ENCODE measurements at places on chromosomes 11 and 22. TPM values are rescaled to one million over a fixed set of nuclear protein-coding genes. Genes with fewer than 3 reads are reported as not detected.

DNA sequence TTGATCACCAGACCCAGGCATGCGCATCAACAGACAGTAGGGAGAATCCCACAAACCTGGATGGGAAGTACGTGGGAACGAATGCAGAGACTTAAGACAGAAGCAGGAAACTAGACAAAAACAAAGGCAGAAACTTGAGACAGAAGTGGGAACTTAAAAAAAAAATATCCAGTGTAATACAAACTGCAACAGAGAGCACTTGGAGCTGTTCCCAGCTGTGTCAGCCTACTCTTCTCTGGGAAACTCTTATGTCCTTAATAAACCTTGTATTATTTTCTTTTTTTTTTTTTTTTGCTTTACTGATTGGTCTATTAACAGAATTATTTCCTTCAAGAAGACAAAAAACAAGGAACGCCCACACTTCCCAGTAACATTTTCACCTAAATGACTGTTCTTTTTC is 1818.1 kb upstream of the RAG2 start:
- DNase-seq = no peak

DNA sequence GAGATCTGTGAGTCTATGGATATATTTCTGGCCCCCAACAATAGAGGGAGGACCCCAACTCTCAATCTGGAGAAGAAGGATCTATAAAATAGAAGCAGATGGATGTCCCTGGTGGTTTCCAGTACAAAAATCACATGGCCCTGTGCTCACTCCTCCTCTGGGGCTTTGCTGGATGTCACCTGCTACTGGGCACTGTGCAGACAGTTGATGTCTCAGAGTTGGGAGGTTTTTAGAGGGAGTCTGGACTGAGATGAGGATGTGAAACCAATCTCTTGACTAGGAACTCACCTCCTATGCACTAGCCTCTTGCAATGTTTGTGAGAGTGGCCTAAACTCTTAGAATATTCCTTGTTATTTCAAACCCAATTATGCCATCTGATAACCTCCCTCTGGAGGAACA is 107.2 kb downstream of the SCN3B start:
- DNase-seq = no peak

The UPK3A gene
- polyA plus RNA-seq = 0.93 TPM

GRCh38 chr22:49363526-49364230 is 464.0 kb downstream of the BRD1 start:
- no peak for DNase-seq

The VPREB1 gene
- not detected for polyA plus RNA-seq

The GRK3 gene
- polyA plus RNA-seq = 0.44 TPM

DNA sequence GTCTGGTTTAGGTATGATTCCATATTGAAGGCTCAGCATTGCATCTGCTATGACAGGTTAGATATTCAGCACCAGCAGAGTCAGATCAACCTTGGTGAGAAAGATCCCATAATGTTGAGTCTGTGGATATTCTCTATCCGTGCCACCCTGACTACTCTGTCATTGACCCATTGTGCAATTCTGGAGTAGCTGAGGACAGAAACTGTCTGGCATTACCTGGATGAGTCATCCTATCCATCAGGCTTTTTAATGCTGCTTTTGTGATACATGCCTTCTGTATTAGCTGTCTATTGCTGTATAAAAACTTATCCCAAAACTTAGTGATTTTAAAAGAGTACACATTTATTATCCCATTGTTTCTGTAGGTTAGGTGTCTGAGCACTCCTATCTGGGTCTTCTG is 189.1 kb upstream of the FAT3 start:
- no peak for DNase-seq

DNA sequence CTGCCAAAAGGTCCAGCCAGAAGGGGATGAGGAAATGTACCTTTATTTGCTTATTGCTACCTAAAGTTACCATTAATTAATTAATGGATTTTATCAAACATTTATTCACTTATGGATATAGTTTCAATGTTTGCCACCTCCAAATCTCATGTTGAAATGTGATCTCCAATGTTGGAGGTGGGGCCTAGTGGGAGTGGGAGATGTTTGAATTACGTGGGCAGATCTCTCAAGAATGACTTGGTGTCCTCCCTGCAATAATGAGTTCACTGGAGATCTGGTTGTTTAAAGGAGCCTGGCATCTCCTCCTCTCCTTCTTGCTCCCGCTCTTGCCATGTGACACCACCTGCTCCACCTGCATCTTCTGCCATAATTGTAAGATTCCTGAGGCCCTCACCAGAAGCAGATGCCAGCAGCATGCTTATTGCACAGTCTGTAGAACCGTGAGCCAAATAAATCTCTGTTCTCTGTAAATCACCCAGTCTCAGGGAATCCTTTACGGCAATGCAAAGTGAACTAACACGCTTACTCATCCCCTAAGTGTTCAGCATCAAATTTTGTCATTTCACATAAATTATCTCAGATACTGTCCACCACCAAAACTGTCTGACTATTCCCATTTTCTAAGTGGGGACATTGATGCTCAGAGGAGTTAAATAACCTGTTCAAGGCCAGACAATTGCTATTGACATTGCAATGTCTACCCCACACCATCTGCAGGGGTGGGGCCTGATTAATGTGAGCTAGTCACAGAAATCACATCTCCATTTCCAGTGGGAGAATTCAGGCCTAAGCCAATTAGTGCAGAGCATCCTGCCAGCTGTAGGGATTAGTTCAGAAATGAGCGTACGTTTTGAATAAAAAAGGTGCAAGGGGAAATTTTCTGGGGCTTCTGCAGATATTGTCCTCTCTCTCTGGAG is 51.6 kb upstream of the SYN3 start:
- DNase-seq = no peak

The FDXACB1 gene
- 1.1 TPM for polyA plus RNA-seq

DNA sequence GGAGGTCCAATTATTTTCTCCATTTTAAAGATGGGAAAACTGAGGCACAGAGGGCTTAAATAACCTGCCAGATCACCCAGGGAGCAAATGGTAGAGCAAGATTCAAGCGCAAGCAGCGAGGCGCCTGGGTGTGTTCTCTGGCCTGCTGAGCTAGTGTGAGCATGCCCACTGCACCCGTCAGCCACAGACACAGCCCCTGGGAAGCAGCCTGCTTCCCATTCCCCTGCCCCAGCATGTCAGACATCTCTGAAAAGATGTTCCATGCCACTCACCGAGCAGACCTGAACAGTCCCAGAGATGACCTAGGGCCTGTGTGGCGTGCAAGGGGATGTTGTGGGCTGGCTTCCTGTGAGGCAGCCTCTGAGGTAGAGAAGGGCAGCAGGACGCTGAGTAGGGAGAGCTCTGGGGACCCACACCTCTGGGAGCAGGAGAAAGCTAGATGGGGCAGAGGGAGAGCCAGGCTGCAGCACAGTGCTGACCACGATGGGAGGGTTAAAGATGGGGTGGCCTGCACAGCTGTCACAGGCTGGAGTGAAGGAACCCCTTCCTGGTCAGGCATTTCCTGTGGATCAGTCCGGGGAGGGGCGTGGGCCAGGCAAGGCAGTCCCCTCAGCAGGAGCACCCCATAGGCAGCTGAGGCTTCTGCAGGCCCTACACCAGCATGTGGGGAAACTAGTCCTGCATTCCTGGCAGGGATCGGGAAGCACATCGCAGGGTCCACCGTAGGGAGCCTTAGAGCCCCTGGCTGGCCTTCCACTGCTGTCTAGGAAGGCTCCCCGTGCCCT is 101.4 kb downstream of the GALNT18 start:
- DNase-seq = no peak

DNA sequence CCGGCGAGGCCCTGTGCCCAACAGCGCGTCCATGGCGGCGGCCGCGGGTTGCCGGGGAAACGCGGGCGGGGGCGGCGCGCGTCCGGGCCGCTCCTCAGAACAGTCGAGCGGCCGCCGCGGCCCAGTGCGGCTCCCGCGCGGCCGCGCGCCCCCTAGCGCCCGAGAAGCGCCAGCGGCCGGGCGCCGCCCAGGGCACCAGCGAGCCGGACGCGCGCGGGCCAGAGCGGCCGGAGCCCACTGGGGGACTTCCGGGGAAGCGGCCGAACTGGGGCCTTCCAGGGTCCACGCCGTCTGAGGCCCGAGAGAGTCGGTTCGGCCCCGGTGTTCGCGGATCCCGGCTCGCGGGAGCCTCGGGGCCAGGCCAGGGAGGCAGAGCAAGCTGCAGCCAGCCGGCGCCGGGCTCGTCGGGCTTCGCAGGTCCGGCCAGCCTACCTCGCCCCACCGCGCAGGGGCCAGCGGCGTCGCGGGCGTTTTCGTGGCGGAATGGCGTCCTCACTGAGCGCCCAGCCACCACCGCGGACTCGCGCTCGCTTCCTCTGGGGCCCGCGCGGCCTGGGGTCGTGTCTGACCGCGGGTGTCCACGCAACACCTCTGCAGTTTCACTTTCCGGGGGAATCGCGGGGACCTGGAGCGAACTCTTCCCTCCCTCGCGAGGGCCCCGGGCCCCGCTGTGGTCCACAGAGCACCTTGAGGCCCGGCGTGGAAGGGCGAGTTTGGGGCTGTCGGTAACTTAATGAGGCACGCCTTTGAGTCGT is at the start of gene DENND6B:
TSS of gene DENND6B (minus strand) at position 57 of the 755 bp plus-strand sequence. CDS start at position 33, 24 bp downstream.
- DNase-seq = peak; percentile 88

The CASP4 gene
- 113 TPM for polyA plus RNA-seq

The TSGA10IP gene
- polyA plus RNA-seq = not detected

GRCh38 chr22:49240472-49240871 is 587.2 kb downstream of the BRD1 start:
- no peak for DNase-seq

- DNase-seq = no peak
These were observed 6.4 kb upstream of the SYT9 start for GRCh38 chr11:7245341-7245740.

- no peak for DNase-seq
These were observed 85.6 kb downstream of the KIRREL3 start for GRCh38 chr11:126914941-126915340.

The GLYAT gene
- polyA plus RNA-seq = 0.03 TPM

GRCh38 chr11:57476757-57477506 is 16.6 kb downstream of the RTN4RL2 start:
- DNase-seq = peak; percentile 82

- DNase-seq = no peak
These were observed 77.4 kb downstream of the FAM168A start for GRCh38 chr11:73520353-73521061.

DNA sequence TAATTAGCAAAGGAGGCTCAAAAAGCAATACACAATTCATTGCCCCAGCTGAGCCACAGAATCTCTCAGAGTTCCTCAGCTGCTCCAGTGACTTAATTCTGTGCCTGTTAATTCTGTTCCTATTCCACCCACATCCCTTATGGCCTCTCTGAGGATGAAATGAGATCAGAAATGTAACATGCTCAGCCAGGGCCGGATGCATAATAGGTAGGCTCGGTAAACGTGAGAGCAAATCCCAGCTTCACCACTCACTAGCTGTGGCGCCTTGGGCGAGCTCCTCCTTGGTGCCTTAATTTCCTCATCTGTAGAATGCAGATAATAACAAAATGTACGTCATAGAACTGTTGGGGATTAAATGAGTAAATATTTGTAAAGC is 42.8 kb upstream of the DKK3 start:
- DNase-seq = no peak

DNA sequence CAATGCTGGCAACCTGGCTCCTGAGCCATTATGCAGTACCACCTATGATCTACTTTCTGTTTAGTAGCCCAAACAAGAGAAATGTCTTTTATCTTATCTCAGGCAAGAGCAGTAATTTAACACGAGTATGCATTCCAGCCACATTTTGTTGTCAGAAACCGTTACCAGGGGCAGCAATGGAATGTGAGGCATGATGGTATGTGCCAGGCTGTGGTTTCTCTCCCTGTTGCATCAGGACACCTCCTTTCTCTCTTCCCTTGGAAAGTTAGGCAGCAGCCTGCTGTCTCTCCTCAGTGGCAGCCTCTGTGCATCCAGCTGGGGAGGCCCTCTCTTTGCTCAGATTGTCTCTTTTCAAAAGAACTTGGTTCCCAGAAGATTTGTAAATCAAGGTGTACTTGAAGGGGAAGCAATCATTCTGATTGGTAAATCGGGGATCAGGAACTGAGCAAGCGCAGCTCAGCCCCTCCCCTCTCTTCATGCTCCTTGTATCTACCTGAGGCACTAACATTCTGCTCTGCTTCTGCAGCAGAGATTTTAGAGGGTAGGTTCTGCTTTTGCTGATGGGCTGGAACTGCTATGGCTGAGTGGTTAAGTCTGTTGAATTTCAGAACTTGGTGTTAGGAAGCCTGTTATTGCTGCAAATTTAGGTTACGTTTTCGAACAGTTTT is 229.2 kb downstream of the ADAMTS15 start:
- no peak for DNase-seq

GRCh38 chr11:8934742-8935488 is 2.2 kb upstream of the C11orf16 start:
- DNase-seq = no peak

DNA sequence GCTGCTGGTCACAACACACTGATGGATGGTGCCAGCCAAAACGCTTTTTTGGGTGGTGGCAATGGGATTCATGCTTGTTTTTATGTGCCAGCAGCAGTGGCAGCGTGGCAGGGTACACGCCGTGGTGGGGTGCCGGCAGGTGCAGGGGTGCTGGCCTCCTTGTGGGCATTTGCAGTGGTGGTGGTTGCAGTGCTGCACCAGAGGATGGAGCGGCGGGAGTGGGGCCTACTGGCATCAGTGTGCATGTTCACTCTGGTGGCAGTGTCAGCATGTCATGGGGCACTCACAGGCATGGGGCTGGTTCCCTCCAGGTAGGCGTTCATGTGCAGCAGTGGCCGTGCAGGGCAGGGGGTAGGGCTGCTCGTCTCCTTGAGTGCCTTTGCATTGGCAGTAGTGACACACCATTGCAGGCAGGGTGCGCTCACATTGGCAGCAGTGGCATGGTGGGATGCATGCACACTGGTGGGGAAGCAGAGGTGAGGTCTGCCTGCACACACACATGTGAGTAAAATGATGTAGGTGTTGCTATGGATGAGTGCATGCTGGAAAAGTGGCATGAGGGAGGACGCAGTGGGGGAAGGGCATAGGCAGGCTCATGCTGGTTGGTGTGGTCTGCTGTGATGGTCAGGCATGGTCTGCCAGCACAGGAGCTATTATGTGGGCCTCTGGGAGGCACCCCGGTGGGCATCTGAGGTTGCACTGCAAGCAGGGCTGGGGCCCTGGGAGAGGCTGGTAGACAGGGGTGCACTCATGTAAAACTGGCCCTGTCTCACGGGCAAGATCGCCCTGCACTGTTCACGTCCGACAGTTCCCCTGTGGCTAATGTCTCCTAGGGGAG is 29.9 kb downstream of the CCDC15 start:
- peak; percentile 47 for DNase-seq

DNA sequence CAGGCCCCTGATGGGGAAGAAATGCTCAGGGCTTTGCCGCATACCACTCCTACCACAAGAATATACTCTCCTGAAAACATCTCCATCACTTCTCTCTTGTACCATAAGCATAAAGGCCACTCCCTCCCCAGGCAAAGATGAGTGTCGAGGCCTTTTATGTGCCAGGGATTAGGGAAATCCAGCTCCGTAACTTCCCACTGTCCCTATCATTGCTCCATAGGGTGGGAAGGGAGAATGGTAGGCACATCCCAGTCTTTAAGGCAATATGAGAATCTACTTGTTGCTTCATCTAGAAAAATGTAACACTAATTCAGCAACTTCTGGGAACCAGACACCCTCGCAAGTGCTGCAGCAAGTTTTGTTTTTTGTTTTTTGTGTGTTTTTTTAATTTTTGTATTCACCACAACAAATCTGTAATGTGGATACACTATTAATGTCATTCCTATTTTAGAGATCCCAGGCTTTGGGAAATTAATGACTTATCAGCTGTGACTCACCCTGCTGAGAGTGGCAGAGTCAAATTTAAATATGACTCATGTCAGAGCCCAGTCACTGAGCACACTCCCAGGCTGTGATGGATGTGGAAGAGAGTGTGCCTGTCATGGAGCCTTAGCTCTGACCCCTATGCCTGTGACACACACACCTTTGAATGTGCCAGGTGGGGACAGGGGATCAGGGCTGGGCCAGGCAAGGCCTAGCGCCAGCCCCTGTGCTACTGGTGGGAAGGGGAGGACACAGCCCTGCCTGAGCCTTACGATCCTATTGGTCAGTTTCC is 23.4 kb downstream of the PANX1 start:
- DNase-seq = peak; percentile 54

The TBX10 gene
- polyA plus RNA-seq = not detected

Data from psoas muscle (tissue), 8 donors.